ENCODE measurements at places on chromosomes 7 and 10.
A peak's percentile ranks its signal among the peaks of the same experiment; 100 is the strongest.

GRCh38 chr10:117663750-117664149, 121.2 kb downstream of the EMX2 start:
- peak; percentile 89 for DNase-seq

DNA sequence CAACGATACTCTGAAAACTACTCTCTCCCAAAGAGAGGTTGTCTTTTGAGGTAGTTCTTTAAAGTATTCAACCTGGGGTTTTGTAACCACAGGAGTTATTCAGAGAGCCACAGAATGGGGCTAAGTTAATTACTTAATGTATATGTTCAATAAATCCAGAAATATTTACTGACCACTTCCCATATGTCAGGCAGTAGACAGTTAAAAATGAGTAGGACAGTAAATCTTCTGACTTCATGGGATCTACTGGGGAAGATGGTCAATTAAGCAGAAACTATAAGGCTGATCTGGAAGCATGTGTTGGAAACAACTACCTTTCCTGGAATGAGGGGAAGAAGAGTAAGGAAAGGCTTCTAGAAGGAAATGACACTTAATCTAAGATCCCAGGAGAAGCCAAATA, 167.7 kb downstream of the MAGI2 start:
- no peak for DNase-seq

- no peak for DNase-seq
Measured at GRCh38 chr10:34816501-34817002, 1.5 kb upstream of the PARD3 start.

DNA sequence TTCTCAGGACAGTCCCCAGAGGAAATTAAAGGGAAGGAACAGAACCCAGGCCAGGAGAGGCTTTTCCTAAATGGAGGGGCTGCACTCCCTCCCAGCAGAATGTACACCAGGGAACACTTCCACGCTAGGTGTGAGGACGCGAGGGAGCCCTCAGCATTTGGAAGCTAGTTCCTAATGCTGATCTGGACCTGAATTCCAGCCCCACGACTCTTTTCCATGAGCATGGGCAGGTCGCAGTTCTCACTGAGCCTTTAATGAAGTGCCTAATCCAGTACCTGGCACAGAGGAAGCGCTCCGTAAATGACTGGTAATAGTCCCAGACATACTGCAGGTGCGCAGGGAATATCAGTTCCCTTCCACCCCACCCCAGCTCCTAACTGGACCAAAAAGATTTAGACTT, 1.1 kb downstream of the ALOX5 start:
- DNase-seq: no peak

DNA sequence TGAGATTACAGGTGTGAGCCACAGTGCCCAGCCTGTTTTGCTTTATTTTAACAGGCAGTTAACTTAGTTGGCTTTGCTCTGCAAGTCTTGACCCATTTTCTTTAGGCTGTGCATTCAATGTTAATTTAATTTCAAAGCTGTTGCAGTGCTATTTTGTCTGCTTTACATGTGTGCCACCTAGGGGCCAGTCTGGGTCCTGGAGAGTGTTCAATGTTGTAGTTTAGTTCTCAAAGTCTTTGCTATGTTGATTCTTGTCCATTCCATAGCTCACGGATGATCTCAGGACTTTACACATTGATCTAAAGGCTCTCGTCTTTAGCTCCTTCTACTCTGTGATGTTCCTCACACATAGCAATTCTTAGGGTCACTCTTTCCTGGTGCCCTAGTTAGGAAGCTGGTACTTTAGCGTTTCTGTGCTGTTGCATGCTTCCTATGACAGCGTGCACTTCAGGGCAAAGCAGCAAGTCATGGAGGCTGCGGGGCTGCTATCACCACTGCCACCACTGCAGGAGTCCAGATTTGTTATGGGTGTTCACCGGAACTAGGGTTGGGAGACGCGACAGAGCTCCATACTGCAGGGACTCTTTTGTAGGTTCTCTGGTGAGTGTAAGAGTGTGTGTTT, 16.4 kb upstream of the ABCA13 start:
- peak; percentile 65 for DNase-seq

DNA sequence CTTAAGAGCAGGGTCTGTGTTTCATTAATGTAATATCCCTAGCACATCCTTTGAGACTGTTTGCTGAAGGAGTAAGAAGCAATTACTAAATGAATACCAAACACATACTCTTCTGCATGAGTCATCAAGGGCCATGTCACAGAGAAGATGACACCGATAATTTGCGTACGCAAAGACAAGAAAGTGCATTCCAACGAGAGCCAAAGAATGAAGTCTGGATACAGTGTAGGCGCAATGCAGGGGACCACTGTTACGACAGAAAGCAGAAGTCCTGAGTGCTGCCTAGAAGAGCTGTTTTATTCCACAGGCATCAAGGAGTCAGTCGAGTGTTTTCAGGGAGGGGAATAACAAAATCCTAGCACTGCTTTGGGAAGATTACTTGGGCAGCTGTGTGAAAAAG, 62.7 kb downstream of the VPS41 start:
- peak; percentile 90 for DNase-seq

DNA sequence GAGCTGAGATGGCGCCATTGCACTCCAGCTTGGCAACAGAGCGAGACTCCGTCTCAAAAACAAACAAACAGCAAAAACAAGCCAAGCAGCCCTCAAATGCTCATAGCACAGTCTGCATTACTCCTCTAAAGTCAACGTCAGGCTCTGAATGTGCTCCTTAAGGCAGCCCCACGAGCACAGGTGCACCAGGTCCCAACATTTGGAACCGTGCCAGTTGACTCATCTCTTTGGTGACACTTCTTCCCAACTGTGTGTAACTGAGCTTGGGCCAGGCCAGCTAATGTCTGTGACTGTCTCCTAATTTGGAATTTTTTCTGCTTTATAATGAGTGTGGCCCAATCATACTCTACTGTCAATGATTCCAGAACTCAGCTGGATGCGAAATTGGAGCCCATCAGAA, 66.3 kb upstream of the EFCAB10 start:
- no peak for DNase-seq

GRCh38 chr10:101132636-101133473, 1.8 kb downstream of the TLX1 start:
- DNase-seq: no peak

DNA sequence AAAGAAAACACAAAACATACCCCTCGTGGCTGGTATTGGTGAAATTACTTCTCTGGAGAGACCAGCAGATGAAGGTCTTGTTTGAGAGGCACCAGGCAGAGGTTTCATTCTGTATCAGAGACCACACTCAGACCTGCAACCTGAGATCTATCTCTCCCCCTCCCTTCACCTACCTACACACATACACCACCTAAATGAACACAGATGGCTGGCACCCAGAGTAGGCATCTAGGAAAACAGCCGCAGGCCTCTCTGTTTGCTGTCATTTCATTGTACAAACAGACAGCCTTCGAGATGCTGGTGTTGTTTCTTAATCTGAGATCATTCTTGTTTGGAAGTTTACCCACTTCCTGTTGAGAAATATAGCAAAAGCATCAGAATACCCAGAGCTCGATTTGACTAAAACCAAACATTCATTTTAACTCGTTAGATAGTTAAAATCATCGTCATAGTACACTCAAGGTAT, 173.9 kb upstream of the SLC25A13 start:
- no peak for DNase-seq

DNA sequence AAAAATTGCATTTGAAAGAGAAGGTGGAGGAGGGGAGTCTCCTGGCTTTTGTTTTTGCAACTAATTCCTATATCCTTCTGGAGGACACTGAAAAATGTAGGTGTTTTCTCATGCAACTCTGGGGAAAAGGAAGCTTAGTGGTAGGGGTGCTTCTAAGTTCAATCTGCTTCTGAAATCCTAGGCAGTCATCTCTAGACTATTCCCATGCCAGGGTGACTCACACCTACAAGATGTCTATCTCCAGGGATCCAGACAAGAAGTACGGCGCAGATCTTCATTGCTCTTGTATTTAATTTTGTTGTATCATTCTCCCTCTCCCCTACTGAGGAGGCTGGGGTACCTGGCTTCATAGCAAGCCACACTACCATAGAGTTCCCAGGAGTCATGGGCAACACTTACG, 258.8 kb downstream of the PHF14 start:
- DNase-seq: peak; percentile 36

DNA sequence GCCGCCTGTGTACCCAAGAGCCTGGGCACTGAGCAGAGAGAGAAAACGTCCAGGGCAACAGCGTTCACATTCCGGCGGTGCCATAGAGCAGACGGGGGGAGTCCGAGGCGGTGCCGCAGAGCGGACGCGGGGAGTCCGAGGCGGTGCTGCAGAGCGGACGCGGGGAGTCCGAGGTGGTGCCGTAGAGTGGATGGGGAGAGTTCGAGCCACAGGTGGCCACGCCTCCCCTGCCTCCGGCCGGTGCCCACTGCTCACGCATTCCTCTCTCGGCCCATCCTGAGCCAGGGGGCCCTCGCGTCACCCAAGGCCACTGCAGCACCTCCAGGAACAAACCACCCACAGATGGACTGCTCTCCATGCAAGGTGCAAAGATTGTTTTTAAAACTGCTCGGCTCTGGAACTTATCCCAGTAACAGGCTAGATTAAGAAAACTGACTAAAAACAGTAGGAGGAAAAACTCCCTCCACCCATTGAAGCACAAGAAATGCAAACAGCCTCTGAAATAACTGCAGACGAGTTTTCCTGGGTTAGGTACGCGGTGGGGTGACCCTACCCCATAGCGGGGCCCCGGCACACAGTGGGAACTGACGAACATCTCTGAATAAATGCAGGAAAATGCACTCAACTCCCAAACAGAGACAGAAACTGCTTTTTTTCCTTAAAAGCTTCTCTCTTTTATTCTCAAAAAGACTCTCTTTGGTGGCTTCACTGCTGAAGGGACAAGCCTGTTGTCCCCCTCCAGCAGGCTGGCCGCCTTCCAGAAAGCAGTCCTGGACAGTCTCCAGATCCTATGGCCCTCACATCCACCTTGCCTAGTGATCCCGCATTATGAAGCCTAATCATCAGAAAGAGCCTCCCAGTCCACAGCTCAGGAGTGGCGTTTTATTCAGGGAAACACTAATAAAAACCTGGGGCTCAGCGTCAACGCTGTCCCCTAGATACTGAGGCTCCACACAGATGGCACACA, 55.9 kb downstream of the DIP2C start:
- no peak for DNase-seq

DNA sequence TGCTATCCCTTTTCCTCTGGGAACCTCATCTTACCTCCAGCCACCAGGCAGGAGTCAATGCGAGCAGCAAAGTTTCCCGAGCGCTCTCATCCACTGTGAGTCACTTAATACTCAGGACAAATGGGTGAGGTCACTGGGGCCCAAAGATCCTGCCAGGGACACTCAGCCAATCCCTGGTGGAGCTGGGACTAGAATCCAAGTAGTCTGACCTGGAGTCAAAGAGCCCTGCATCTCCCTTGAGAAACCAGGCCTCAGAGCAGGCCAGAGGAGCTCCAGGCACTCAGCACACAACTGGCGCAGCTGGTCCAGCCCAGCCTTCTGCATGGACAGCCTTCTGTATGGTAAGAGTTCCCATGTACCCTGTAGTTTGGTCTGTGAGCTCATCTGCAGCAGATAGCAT, 142.3 kb downstream of the MAPK8 start:
- peak; percentile 29 for DNase-seq

DNA sequence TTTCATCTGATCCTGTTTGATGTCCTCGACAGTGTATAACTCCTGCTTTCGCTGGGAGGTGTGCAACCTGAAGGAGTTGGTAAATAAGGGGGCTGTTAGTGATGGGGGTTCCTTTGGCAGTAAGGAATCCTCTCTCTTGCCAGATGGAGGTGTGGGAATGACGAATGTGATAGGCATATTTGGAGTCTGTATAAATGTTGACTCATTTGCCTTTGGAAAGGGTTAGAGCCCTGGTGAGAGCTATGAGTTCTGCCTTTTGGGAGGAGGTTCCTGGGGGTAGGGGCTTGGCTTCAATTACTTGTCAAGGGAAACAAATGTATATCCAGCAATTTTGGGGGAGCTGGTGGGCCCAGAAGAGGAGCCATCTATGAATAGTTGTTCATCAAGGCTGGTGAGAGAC, 11.4 kb upstream of the CHST3 start:
- DNase-seq: no peak

DNA sequence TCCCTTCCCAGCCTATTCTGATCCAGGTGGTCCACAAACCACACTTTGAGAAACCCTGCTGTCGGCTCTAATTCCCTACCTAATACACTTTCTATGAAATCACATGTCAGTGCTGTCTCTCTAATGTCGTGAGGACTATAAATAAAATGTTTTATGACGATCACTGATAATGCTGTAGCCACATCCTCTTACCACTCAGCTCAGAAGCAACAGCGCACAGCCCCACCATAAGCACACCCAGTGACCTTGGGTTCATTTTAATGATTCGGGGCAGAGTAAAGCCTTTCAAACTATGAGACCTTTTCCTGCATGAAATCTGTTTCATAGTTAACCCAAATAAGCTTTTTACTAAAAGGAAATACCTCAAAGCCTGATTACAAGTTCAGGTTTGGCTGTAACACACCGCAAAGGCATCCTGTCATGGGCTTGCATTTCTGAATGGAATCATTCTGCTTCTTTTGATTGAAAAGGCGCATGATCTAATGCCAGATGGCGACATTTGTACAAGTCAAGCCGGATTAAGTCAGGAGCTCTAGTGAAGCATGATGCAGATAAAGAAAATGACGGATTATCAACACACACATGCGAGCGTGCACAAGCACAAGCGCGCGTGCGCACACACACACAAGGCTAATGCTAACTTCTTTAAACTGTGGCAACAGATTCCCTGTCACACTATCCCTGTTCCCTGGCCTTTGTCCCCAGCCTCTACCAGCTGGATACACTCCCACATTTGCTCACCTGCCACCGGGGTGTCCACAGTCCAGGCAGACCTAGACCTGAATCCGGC, 180.5 kb upstream of the PDE1C start:
- no peak for DNase-seq

DNA sequence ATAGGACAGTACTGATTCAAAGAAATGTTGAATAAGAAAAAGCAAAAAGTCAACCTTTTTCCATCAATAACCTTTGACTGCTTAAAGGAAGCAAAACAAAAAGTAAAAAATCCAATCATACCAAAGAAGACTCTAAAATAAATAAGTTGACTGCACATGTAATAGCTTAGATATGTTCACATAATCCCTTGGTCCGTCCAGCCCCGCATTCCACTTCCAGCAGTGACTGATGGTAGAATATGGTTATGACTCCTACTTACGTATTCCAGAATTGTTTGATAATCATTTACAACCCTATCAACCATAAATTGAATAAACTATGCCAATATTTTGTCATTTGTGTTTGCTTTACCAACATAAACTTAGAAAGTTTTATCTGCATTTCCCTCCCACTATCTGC, 77.9 kb downstream of the CTNNA3 start:
- peak; percentile 88 for DNase-seq

DNA sequence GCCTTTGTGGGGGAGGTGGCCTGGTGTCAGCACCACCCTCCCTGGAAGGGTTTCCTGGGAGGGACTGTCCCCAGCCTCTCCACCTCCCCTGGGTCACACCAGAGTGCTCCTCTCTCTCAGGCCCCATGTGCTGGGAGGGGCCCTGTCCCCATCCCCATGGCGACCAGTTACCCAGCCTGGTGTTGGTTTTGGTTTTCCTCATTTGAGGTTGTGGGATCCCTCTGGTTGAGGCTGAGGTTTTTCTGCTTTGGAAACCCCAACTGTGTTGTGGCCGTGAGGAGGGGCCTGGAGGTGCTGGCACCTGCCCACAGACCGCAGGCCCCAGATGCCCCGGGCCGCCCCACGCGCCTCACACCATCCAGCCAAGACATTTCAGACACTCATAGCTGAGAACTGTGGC, 106.3 kb downstream of the GRK5 start:
- no peak for DNase-seq
